MM.1S (cell line): ENCODE measurements at places on chromosomes 5 and 9.

- DNase-seq, result no peak
Measured at GRCh38 chr5:148394587-148395019, 10.8 kb downstream of the FBXO38 start.

- no peak for DNase-seq
Measured at GRCh38 chr9:121529237-121529987, 29.8 kb upstream of the GGTA1 start.

- DNase-seq, result no peak
Measured at GRCh38 chr9:112787978-112788377, 37.4 kb downstream of the SNX30 start.

DNA sequence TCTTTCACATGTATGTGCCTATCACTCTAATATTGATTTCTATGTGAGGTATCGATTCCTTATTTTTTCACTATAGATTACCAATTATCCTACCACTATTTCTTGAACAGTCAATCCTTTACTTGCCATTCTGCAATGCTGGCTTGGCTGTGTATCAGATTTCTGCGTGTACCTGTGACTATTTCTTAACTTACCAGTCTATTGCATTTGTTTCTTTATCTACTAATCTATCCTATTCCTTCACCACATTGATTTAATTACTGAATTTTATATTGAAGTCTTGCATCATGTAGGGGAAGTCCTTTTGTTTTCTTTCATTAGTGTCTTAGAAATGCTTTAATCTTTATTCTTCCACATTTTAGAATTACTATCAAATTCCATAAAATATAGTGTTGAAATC is 684.8 kb downstream of the LRRC70 start:
- no peak for DNase-seq

DNA sequence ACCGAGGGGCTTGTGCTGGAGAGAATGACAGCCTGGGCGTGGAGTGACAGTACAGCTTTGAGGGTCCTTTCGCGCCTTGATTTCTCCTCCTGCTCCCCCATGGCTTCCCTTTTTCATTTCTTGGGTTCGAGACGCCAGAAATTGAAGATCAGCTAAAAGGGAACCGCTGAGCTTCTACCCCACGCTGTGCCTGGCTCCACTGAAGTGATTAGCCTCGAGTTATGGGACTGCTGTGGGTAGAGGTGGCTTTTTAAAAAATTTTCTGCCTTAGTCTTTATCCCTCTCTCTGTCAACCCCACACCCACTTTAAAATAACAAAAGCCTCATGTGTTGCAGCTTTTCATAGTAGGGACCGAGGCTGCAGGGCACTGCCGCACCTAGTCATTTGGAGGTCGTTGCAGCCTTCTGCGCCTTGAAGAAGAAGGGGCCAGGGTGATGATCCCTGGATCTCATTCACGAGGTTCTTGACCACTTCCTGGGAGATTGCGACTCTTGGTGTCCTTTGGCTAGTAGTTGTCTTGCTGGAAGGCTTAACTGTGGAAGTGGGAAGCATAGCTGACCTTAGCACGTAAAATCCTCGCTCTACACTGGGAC is 603 bp downstream of the PPIP5K2 start:
- no peak for DNase-seq

DNA sequence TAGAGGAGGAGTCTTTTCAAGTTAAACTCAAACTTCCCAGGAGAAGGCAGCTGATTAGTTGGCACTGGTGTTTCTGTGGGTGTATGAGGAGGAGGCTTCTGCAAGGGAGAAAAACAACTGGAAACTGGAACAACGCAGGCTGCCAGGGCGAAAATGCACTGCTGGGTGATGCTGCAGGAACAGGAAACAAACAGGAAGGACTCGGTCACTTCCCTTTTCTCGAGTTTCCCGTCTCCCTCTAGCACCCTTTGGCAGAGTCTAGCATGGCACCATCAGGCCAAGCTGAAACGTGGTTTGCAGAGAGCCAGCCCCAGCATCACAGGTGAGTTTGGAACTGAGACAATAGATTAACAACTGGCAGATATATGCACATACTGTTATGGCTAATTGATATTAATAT is 77.5 kb upstream of the CAST start:
- DNase-seq, result no peak

DNA sequence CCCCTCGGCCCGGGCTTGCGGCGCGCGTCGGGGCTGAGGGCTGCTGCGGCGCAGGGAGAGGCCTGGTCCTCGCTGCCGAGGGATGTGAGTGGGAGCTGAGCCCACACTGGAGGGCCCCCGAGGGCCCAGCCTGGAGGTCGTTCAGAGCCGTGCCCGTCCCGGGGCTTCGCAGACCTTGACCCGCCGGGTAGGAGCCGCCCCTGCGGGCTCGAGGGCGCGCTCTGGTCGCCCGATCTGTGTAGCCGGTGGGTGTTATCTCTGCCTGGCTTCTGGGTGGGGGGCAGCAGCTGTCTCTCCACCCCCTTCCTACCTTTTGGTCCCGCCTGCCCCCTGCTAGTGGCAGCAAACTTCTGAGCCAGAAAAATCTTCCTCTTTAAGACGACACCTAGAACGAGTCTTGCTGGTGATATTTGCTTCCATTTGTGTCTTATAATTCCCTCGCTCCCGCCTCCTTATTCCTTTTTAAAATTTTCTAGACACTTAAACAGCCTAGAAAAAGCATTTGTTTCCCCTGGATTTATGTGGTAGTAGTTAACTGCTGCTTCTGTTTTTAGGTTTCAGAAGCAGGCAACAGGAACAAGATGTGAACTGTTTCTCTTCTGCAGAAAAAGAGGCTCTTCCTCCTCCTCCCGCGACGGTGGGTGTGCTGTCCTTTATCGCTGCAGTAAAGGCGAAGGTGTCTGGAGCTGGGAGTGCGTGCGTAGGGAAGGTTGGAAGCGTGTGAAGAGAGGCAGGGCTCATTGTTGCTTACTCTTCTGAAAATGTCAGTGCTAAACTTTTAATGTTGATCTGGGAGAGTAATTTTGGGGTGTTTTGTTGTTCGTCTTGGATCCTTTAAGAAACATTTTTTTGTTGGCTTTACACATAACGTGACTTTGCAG is 554 bp downstream of the JAK2 start:
- DNase-seq, result peak; percentile 39

DNA sequence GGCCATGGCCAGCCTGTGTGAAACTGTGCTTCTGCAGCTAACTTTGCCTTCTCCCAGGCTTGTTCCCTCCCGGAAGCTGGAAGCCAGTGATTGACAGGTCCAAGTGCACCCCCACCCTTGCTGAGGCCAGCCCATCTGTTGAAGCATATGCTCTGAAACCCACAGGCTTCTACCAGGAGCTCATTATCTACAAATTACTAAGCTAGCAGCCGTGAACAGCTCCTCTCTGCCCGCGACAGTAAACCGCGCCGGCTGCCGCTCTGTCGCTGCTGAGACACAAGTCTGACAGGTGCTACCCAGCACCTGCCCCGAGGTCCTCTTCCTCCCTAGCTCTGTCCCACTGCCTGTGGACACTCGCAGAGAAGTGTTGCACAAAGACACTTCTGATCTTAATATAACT is 490.9 kb downstream of the GADD45G start:
- no peak for DNase-seq

- DNase-seq, result no peak
Measured at GRCh38 chr9:529731-530130, 311.8 kb upstream of the DMRT1 start.

DNA sequence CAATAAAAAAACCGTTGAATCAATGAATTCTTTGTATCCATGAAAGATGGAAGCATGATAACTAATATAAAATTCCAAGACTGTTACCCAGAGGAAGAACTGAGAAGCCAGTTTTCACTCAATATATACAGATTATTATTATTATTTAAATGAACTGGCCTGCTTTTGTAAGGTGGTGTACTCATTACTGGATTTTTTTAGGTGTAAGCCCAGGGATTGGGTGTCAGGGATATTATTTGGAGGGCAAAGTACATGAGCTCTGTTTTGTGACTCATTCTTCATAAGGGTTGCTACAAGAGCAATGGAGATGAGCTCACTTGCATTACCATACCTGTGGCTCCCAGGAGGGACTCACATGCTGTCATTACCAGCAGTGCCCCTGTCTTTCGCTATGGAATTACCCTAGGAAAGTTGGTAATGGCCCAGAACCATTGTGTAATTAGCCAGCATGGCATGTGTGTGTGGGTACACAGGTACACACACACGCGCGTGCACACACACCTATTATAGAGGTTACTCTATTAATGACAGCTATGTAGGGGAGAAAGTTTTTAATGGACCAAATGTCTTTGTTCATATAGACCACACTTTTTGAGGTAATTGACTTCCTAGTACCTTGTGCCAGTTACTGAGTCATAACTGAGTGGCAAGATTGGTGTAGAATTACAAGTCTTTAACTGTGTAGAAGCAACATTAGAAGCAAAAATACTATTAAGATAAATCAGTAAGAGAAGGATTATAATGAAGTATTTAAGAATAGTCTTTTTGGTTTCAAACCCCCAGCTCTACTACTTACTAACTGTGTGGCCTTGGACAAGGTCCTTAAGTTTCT is 143.4 kb downstream of the GDNF start:
- DNase-seq, result no peak
